Right lung (tissue), 10 donors: ENCODE measurements at places on chromosomes 13 and 19.
A peak's percentile ranks its signal among the peaks of the same experiment; 100 is the strongest.

GRCh38 chr19:50432221-50433028 is at the start of gene MYBPC2:
Gene MYBPC2, plus strand, starts transcription at chr19:50432892. Its CDS starts 62 bp downstream, at chr19:50432954.
- DNase-seq = no peak

DNA sequence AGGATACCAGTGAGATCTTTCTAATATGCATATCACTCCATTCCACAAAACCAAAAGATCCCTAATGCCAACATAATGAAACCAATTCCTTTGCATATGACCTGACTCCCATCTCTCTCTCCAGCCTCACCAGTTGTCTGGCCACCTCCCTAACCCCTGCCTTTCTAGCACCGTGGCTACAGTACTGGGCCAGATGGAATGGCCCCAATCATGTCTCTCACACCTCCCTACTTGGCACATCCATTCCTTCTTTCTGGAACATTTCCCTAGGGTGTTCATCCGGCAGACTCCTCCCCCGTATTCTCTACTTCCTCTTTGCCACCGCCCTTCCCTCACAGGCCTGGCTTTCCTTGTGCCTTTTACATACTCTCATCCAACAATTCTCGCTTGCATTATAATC is 62.0 kb downstream of the GPALPP1 start:
- no peak for DNase-seq

- DNase-seq = peak; percentile 42
Measured at GRCh38 chr13:41352935-41353840, 42.1 kb downstream of the NAA16 start.

- DNase-seq = no peak
Measured at GRCh38 chr13:112679381-112679780, 10.5 kb upstream of the ATP11A start.

GRCh38 chr13:45303026-45303425 is 38.0 kb downstream of the TPT1 start:
- DNase-seq = no peak
